ENCODE measurements at places on chromosomes 6 and 20.

DNA sequence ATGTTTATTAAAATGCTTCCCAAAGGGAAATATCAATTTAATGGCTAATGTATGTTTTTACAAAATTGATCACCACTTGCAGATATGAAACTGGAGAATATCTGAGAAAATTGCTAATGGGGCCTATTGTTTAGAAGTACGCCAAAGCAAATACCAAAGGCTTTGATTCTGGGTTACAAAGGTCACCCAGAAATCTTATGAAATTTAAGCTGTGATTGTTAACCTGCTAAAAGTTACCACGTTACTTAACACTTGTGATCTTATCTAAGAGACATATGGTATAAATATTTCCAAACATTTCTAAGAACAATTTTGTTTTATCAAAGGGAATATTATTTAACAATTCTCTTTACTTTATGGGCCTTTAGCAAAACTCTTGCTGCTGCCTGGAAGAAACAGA lies 383.3 kb downstream of the TFAP2A start:
- DNase-seq: no peak

DNA sequence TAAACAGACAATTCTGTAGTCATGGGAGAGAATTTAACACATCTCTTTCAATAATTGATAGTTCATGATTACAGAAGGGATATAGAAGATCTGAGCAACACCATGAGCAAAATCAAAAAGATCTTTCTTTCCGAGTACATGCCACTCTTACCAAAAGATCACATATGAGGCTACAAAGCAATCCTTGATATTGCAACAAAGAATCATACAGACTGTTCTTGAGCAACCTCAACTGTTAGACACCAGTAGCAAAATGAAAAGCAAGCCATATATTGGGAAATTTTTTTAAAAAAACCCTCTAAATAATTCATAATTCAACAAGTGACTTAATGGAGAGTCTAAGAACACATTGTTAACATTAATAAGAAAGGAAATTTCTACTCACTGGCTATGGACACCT lies 3.6 kb upstream of the CD83 start:
- DNase-seq: no peak

GRCh38 chr6:132616677-132617076 lies 7.4 kb downstream of the TAAR2 start:
- no peak for DNase-seq

- DNase-seq: no peak
Measured at GRCh38 chr6:52499681-52500236, 77.1 kb downstream of the TRAM2 start.

DNA sequence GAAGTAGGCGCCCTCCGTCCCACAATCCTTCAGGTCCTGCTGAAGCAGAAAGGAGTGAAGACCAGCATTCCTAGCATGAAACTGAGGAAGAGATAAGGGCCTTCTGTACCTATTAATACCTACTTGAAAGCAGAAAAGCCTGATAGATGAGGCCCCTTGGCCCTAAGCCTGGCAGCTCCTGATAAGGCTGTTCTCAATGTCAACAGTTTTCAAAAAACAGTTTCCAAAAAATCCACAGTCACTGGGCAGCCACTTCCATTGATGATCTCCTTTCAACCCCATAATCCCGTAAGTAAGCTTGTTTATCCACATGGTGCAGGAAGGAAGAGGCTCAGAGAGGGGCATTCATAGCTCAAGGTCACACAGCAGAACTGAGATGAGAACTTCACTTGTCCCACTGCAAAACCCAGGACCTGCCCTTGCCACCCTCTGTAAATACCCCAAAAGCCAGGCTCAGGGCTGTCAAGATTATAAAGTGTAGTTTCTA lies 2.8 kb upstream of the E2F1 start:
- no peak for DNase-seq

GRCh38 chr20:251354-251753 lies 6.2 kb upstream of the DEFB132 start:
- DNase-seq: no peak

DNA sequence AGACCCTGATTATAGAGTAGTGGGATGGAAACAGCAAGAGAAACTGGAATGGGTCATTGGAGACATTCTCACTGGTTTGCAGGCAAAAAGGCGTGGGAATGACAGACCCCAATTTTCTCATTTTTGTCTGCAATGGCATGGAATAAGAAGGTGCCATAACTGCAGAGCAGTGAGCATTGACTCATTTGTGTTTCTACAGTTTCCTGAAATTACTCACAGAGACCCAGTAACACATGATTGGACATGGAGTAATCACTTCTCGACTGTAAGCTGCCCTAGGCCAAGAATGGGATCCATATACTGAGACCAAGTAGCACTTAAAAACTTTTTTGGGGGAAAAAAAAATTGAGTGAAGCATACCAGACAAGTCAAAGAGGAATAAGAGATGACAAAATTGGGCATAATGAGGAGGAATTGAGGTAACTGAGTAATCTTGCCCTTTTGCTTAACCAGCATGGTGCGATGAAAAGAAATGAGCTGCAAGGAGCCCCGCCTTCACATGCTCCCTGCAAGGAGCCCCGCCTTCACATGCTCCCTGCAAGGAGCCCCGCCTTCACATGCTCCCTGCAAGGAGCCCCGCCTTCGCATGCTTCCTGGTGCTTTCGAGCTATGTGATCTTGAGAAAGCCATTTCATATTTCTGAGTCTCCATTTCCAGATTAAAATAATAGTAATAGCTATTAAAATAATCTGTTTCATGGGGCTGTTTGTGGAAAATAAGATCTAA lies 44.1 kb downstream of the NHSL1 start:
- no peak for DNase-seq

DNA sequence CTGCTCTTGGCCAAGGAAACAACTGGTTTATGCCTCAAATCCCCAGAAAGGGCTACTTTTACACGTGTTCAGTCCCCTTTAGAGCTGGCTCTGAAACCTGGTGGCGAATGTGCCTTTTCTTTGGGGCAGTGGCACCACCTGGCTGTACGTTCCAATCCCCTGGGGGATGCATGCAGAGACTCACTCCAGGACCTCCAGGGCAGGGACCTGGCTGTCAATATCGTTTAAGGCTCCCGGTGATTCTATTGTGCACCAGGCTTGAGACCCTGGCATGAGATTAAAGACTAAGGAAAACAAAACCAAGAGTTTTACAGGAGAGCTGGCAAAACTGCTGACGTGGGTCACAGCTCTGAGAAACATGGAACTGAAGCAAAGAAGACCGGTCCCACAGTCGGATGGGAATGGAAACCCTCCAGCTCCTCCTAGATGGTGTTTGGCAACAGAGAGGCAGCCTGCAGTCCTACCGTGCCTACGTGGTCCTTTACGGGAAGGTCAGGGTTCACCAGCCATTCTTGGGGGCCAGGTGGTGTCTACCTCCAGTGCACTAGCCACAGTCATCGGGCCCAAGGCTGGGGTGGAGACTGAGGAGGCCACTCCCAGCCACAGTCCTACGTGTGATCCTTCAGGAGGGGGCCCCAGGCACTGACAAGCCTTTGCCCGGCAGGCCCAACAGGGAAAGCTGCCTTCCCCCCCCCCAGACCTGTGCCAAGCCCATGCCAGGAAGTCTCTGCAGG lies 203.3 kb upstream of the CST7 start:
- no peak for DNase-seq

GRCh38 chr6:47722194-47722593 lies 23.8 kb downstream of the ADGRF4 start:
- no peak for DNase-seq

DNA sequence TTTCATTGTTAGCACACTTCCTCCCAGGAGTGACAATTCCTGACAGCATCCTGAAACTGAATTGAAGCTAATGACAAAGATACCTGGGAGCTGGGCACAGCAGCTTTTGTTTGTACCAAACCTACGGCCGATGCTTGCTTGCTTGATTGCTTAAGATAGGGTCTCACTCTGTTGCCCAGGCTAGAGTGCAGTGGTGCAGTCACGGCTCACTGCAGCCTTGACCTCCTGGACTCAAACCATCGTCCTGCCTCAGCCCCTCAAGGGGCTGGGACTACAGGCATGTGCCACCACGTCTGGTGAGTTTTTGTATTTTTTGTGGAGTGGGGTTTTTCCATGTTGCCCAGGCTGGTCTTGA lies 84.7 kb upstream of the SCP2D1 start:
- DNase-seq: no peak

DNA sequence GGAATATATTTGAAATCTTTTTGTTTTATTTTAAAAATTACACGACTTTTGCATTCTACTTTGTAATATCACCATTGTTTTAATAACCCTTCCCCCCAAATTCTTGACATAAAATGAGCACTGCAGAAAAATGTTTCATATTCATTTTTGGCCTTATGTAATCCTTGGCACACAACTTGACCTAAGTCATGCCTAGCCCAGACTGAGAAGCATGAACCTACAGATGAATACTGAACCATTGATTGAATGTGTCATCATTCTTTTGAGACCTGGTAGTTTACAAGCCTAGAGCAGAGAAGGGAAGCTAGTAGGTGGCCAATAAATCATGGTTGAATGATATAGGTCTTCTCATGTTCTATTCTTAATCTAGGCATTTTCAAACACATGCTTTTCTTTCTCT lies 89.4 kb upstream of the EDN1 start:
- no peak for DNase-seq

GRCh38 chr6:12314751-12315150 lies 24.6 kb downstream of the EDN1 start:
- DNase-seq: no peak

GRCh38 chr6:149306967-149307366 lies 10.5 kb upstream of the TAB2 start:
- no peak for DNase-seq

- no peak for DNase-seq
Measured at GRCh38 chr6:21769968-21770367, 176.4 kb downstream of the SOX4 start.

DNA sequence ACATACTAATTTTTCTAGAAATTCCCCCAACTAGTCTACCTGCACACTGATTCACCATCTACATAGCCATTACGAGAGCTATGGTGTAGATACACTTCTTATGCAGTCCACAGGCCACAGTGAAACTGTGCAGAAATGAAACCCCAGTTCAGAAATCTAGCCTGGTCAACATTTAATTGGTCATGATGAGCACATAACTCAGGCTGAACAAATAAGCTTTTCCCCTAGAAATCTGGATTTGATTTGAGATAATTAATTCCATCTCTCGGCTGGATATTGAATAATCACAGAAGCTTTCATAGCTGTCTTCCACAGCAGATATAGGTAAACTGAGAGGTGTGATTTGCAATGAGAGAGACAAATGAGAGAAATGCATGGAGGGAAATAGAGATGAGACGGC lies 22.6 kb upstream of the TINAG start:
- DNase-seq: no peak

DNA sequence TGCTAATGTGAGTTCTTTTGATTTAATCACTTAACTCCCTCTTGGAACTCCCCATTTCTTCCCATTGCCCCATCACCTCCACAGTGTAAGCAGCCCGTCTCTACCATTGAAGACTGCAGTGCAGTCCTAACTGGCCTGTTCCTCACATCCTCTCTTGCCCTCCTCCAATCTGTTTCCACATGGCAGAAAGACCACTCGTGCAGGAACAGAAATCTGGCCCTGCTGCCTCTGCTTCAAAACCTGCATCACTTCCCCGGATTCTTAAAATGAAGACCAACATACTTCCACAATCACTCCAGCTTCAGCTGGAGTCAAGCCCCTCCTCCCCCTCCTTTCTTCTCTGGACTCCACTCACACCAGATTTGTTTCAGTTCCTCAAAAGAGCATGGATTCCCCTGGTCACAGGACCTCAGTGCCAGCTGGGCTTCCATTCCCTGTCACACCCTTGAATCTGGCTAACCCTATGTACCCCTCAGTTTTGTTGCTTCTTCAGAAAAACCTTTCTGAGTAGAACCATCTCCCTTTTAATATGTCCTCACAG lies 802.3 kb downstream of the MAFB start:
- no peak for DNase-seq

DNA sequence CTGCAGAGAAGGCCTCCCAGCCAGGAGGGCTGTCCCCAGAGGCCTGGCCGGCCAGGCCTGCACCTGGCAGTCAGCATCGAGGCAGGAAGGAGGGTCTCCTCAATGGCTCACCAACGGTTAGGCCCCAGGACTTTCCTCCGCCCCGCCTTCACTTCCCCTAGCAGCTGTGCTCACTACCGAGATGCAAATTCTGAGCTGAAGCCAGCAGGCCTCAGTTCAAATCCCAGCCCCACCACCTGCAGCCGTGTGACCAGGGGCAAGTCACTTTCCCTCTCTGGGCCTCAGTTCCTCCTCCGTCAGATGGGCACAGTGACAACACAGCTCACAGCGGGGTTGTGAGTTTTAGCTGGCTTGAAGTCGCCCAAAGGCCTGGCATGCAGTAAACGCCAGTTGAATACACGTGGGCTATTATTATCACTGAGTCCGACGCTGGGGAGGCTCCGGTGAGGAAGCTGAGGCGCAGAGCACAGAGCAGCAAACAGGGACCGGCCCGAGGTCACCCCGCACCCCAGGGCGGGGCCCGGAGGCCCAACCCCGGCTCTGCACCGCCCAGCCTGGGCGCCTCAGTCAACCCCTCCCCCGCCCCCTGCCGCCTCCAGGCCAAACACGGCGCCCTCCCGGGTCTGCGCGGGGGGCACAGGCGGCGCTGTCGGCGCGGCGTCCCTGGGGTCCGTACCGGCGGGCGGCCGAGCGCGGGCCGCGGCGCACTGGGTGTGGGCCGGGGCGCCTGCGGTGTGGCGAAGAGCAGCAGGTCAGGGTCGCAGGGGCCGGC lies 671 bp downstream of the E2F1 start:
- no peak for DNase-seq

- DNase-seq: no peak
Measured at GRCh38 chr6:143782481-143782880, 60.7 kb upstream of the LTV1 start.

GRCh38 chr6:15930207-15930606 lies 198.7 kb upstream of the MYLIP start:
- DNase-seq: no peak

- DNase-seq: no peak
Measured at GRCh38 chr6:107769053-107769658, 55.0 kb downstream of the SCML4 start.

GRCh38 chr6:125196613-125197012 lies 43.0 kb downstream of the TPD52L1 start:
- no peak for DNase-seq
